Esophagus squamous epithelium (tissue), 5 donors: ENCODE measurements at places on chromosomes 5 and 9.

DNA sequence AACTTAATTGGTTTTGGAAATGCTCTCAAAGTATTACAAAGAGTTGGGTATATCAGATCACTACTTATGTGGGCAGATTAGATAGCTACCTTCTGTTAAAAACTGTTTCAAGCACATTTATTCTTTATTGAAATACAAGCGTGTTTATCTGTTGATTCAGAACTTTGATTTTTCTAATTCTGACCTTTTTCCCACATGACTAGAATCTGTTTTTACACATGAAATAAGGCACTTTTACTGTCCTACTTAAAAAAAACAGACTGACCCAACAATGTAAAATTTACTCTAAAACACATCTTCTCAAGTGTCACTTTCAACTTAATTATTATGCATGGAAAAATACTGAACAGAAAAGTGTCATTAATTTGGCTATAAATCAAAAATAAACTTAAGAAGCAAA, 4.8 kb downstream of the NR6A1 start:
- DNase-seq, result no peak

DNA sequence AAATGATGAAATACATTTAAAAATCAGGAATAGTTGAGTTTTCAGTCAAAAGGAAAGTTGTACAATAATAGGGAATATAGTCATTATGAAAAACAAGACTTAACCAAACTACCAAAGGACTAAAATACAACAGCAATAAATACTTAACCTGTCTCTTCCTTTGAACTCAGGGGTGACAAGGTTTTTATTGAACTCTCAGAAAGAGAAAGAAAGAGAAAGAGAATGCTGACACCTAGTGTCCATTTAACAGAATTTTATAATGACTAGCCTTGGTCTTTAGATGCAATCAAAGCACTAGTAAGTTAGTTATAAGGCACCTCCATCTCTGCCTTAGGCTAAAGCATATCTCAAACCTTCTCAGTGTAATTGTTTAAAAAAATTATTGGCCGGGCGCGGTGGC, 47.5 kb downstream of the UIMC1 start:
- no peak for DNase-seq

DNA sequence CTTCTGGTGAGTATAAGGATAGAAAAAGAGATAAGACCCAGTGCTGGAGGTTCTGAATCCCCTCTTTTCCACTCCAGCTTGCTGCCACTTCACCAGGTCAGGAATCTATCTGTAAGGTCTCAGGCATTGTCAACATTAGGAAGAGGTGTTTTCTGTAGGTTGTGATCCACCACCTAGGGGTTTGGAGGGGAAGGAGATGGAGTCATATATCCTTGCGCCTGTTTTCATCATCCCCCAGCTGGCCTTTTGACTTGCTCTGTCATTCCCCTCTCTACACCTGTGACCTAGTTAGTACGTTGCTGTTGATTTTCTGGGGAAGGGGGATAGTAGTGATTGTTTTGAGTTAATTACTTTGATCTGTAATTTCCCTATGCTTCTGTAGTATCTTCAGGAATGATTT, 20.5 kb downstream of the SPINK5 start:
- no peak for DNase-seq

- no peak for DNase-seq
Measured at GRCh38 chr9:107178293-107178692, 104.8 kb upstream of the RAD23B start.

DNA sequence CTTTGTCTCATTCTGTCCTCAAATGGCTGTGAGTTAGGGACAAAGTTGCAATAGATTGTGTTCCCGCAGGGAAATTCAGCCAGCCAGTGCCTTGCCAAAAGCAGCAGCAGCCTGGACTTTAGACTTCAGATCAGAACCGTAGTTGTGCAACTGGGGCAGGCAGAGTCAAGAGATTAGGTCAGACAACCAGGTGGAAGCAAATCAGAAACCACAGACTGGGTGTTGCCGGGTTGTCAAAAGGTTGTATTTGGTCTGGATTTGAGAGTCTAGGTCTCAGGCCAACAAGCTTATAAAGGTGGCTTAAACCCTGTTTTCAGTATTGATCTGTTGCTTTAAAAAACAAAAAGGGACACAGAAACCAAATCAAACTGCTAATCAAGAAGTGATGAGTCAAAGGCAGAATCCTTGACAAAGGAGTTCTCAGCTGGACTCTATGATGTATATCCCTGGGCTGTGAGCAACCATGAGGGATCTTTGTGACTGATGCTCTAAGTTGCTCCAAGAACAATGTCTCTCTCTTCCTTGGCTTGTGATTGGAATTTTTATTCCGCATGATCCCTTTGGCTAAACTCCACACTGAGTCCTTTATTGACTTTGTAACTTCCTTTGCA, 20.9 kb downstream of the RFK start:
- DNase-seq, result no peak

DNA sequence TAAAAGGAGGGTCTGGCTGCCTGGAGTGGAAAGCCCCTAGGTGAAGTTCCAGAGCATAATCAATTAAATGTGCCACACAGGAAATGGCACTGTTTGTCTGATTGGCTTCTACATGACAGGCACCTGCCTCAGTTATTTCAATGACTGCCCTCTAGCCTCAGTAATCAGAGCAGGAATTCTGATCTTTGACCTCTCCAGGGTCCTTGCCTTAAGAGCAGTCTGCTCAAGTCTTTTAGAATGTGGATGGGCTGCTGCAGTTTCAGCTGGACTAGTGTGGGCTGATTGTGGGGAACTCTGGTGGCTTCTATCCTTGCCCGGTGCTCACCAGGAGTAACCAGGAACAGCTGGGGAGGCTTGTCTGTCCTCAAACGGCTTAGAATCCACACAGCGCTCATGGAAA, 98.9 kb downstream of the LIX1 start:
- no peak for DNase-seq

DNA sequence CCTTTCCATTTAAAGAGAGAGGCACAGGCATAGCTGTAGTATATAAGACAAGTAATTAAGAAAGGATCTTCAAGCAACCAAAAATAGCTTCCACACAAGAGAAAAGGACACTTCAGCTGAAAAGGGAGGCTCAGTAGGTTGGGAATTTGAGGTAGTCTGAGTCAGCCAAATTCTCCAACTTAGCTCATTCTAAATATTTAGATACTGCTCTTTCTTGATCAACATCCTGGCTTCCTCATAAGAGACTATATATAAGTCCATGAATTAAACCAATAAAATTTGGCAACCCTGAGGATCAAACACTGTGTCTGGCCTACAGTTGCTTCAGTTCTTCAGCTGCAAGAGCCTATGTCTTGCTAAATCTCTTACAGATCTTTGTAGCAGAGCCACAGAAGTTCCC, 17.8 kb downstream of the HINT1 start:
- no peak for DNase-seq

DNA sequence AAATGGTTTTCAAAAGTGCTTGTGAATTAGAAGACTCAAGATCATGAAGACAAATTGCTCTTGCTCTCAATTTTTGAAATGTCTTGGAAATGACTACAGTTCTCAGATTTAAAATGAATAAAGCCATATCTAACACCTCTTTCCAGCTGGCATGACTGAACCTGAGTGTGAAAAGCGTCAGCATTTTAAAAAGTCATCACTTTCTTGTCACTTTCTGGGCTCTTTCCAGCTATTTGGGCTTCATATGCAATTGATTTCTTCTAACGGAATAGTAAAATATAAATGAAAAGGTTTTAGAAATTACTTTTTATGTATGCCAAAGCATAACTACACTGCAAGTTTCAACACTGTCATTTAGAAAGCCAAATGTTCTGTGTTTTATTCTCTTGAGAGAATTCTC, 2.3 kb downstream of the GPR21 start:
- no peak for DNase-seq

DNA sequence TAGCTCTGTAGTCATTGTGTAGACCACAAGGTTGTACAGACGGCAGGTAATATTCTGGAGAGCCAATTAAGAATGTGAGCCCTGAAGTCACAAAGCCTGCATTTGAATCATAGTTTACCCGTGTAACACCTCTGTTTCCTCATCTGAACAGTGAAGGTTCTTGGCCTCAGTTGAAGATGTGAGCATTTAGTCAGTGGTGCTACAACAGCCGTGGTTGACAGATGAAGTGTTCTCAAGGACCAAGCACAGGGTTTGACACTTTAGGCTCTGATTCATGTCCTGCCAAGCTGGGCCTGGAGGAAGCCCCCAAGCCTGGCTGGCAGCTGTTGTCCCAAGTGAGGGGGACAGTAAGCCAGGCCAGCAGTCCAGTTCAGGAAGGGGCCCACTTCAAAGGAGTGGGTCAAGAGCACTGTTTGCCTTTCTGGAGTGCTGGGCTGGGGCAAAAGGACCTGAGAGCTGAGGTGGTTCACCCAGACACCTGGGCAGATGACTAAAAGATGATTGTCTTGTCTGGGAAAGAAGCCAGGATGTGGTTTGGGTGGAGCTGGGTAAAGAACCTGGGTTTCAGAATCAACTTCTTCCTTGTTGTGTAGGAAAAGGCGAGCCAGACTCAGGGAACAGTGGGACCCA, 20.7 kb downstream of the FAXDC2 start:
- no peak for DNase-seq

DNA sequence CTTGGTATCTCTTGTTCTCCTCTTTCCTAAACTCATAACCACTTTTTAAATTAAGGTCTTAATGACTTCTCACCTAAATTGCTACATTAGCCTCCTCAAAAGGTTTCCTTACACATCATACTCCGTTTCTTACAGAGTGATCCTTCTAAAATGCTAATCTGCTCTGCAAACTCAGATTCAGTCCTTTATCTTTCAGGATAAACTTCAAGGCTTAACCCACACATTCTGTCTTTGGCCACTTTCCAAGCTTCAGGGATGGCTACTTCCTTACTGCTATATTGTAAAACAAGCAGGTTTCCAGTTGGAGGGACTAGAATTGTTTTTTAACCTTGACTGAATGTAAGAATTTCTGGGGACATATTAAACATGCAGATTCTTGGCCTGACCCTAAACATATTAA, 105.5 kb upstream of the CHD1 start:
- no peak for DNase-seq

- no peak for DNase-seq
Measured at GRCh38 chr9:79884546-79884945, 312.8 kb downstream of the TLE4 start.

DNA sequence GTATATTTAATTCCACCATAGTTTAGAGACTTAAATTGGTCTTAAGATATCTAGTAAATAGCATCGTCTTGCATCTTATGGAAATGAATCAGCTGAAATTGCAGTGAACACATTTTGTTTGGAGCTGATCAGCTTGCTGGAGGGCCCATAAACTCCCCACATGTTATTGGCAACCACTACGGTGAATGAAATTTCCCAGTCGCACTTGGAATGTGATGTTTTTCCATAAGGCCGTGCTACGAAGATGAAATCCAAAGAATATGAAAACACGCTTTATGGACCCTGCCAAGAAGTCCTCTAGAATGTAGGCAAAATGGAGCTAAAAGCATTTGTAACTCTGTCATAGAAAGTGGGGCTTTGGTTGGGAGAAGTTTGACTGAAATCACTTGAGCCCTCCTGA, 572.1 kb downstream of the ACTL7B start:
- DNase-seq, result no peak

- no peak for DNase-seq
Measured at GRCh38 chr5:137234973-137235943, 263.9 kb downstream of the SPOCK1 start.

DNA sequence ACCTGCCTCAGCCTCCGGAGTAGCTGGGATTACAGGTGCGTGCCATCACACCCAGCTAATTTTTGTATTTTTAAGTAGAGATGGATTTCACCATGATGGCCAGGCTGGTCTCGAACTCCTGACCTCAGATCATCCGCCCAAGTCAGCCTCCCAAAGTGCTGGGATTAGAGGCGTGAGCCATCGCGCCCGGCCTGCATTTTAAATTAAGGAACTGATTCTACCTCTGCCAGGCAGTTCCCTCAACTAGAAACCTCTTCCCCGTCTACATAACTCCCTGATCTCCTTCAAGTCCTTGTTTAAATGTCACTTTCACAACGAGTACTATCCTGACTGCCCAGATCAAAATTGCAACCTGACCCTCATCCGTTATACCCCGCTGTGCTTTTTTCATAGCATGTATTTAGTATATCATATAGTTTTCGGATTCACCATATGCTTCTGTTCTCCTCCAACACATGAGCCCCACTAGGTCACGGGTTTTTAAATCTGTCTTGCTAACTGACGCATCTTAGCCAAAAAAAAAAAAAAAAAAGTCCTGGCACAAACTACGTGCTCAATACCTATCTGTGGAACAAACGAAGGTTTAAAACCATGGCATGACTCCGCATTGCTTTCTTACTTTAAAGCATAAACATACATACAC, 858 bp upstream of the SOWAHA start:
- no peak for DNase-seq

DNA sequence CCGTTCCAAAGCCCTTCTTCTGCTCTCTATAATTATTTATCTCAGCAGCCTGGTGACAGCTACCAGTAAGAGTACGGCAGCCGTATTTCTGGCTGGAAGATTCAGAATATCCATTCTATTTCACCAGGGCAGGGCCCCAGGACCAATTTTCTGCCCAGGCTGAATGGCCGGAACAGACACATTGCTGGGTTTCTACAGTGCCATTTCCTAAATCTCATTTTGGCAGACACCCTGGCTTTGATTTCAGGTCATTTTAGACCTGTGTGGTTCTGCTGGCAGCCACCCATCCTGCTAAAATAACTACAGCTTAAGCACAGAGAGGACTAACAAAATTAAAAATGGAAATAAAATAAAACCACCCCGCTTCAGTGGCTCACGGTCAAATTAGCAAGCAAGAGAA, 95.0 kb downstream of the CRB2 start:
- DNase-seq, result no peak

DNA sequence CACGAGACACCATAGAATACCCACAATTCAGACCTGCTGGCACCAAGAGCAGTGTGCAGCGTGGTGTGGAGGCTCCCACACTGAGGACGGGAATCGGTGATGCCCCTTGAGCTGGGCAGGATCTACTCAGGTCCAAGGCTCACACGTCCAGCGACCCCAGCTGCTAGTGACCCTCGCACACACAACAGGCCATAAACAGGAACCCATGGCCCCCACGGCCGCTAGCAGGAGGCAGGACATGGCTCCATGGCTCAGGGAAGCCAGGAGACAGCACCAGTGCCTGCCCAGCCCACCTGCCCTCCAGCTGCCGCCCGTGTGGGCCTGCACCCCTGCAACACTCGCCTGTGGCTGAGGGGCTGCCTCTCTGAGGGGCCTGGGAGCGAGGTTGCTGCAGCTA, 43.4 kb upstream of the SLC9A3 start:
- no peak for DNase-seq

- DNase-seq, result no peak
Measured at GRCh38 chr9:75102177-75102790, 14.0 kb downstream of the OSTF1 start.

GRCh38 chr9:26142201-26142600, 464.0 kb upstream of the TUSC1 start:
- DNase-seq, result no peak

GRCh38 chr5:170576602-170577535, 73.0 kb downstream of the KCNIP1 start:
- DNase-seq, result no peak

DNA sequence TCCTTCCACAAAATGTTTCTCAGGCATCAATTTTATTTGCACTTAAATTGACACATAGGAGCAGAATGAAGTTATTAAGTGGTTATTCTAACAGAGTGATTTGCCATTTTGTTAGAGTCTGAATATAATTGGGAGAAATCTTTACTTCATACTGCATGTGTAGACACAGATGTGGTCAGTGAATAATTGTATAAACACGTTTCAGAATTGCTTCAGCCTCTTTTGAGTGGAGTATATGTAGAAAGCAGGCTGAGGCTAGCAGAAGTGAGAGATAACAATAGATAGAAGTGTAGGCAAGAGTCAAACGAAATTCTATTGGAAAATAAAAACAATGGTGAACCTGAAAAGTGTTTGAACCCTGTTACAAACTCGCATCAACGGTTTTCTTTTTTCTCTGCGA, 270.7 kb downstream of the TMEM167A start:
- no peak for DNase-seq
